Activated T-cell treated with anti-CD3 and anti-CD28 coated beads, Interleukin-2, amount 50 U/mL, for 24 hours (primary cell): ENCODE measurements at places on chromosomes 4 and X.

GRCh38 chr4:167383291-167383690 is 149.0 kb upstream of the SPOCK3 start:
- no peak for DNase-seq

DNA sequence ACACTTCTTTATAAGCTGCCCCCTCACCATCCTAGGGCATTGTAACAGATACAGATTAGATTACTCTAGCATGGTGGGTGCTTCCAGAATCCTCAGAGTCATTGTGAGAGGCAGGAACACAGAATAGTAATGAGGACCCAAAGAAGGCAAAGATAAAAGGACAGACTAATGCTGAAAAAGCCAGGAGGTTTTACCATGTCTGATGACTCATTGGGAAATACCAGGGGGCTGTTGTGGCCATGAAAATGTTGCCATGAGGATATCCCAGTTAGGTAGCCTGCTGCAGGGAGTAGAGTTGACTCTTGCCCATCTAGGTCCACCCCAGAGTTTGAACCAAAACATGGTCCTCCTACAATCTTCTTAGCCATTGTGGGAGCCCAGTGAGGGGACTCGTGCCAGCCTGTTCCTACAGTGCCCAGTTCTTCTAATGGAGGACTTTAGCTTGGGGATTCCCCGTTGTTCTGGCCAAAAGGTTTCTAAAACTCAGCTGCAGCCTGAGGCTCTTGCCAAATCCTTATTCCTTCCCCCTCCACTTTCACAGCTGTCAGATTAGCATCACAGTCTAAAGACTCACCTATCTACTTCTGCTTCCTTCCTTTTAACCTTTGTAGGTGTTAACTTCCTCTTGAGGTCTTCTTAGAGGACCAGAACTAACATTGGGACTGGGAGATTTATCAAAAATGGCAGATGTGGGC is 586.0 kb upstream of the AADAT start:
- no peak for DNase-seq

GRCh38 chrX:11499076-11500044 is 166.4 kb downstream of the ARHGAP6 start:
- no peak for DNase-seq

GRCh38 chr4:48058617-48059530 is 42.3 kb downstream of the NIPAL1 start:
- no peak for DNase-seq

- no peak for DNase-seq
Measured at GRCh38 chr4:74544655-74545361, 99.9 kb downstream of the AREG start.
